ENCODE measurements at places on chromosomes 1 and 21.

DNA sequence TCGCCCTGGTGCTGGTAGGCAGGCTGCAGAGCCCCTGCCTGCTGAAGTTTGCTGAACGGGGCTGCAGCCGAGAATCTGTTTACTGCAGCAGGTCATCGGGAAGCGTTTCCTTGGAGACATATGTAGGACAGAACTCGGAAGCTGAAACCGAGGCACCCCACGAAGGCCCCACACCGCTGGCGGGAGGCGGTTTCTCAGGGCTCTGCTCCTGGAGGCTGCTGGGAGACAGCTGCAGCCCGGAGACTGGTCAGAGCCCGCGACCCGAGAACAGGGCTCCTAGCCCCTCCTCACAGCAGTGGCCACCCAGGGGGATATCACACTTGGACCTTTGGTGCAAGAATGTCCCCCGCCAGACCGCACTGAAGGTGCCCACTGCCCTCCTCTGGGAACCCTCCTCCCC is 12.7 kb upstream of the PLCH2 start:
- DNase-seq, result no peak

DNA sequence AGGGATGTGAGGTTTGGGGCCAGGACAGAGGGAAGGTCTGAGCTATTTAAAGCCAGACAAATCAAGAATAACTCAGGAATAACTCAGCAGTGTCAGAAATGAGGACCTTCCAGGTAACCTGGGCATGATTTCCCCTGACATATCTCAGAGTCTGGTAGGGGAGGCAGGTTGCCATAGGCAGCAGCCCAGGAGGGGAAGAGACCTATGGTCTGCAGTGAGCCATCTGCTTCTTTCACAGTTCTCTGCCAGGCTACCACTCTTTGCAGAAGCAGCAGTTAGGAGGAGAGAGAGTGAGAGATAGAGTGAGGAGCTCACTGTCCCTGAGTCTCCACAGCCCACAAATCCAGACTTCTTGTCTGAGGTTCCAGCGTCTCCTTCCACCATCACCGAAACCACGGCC is 6.3 kb upstream of the VSIG8 start:
- DNase-seq, result peak; percentile 41

DNA sequence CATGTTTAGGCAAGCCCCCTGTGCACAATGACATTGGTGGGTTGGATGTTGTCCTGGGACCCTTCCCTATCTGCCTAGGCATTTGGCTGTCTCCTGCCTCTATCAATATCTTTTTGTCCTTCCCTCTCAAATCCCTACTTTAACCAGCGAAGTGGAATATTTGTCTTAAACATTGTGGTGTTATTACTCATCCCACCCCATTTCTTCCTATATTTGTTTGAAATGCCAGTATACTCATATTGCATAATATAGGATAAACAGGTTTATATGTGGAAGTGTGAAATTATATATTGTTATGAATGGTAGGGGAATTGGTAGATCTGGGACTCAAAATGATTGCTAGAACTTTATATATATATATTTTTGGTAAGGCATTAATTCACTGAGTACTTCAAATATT is 80.0 kb downstream of the ADGRL2 start:
- DNase-seq, result peak; percentile 9

- peak; percentile 42 for DNase-seq
These were observed 61.9 kb downstream of the WNT9A start for GRCh38 chr1:227885648-227886502.

GRCh38 chr1:227449051-227449450 is 114.3 kb upstream of the ZNF678 start:
- DNase-seq, result peak; percentile 40

DNA sequence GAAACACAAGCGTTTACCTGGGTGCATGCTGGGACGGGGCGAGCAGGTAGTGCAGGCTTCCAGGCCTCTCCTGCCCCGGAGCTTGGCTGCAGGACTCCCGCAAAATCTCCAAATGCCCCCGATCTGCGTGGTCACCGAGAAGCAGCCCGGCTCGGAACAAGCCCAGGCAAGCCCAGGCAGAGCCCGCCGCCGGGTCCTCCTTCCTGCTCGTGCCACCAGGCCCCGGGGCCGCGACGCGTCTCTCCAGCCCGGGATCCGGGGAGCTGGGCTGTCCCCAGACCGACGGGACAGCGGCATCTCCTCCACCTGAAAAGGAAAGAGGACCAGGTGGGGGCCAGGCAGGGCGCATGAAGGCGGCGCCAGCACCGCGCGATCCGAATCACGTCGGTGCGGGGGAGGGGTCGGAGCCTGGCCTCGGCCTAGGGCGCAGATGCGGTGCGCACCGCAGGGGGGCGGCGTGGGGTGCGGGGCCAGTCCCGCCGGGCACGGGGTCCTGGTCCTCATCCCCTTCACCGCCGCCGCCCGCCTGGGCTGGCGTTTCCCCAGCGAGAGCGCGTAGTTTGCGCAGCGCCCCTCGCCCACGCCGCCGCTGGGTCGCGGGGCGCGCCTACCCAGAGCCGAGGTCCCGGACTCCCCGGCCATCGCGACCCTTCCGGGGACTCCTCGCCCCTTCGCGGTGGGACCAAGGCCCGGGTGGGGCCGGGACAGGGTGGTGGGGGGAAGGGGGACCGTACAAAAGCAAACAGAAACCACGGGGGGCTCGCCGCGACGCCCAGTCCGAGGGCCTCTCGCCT is 52.4 kb upstream of the H6PD start:
- peak; percentile 27 for DNase-seq

All from common myeloid progenitor, CD34-positive (primary cell).